ENCODE measurements at places on chromosomes 6 and 20.
A peak's percentile ranks its signal among the peaks of the same experiment; 100 is the strongest.

GRCh38 chr20:43363506-43363905 is 94.2 kb upstream of the SRSF6 start:
- no peak for DNase-seq

GRCh38 chr20:4007383-4008025 is 7.9 kb downstream of the RNF24 start:
- DNase-seq: no peak

- DNase-seq: no peak
Measured at GRCh38 chr6:2804516-2804915, 37.1 kb downstream of the SERPINB1 start.

DNA sequence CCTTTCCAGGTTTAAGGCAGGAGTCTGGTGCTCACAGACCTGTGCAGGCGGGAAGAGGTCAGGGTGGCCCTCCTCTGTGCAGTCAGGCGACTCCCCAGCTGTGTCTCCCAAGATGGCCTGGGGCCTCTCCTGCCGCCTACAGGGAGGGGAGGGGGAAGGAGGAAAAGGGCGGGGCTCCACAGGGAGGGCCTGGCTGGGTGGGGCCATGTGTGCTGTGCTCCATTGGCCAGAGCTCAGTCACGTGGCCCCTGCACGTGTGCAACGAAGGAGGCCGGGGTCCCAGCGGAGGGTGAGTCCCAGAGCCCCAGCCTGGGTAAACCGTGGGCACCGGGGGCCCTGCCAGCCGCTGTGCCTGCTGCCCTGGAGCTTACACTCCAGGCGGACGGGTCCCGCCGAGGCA is 211.6 kb downstream of the ZDHHC14 start:
- DNase-seq: no peak

GRCh38 chr6:134376785-134377184 is 58.9 kb upstream of the SGK1 start:
- DNase-seq: no peak

DNA sequence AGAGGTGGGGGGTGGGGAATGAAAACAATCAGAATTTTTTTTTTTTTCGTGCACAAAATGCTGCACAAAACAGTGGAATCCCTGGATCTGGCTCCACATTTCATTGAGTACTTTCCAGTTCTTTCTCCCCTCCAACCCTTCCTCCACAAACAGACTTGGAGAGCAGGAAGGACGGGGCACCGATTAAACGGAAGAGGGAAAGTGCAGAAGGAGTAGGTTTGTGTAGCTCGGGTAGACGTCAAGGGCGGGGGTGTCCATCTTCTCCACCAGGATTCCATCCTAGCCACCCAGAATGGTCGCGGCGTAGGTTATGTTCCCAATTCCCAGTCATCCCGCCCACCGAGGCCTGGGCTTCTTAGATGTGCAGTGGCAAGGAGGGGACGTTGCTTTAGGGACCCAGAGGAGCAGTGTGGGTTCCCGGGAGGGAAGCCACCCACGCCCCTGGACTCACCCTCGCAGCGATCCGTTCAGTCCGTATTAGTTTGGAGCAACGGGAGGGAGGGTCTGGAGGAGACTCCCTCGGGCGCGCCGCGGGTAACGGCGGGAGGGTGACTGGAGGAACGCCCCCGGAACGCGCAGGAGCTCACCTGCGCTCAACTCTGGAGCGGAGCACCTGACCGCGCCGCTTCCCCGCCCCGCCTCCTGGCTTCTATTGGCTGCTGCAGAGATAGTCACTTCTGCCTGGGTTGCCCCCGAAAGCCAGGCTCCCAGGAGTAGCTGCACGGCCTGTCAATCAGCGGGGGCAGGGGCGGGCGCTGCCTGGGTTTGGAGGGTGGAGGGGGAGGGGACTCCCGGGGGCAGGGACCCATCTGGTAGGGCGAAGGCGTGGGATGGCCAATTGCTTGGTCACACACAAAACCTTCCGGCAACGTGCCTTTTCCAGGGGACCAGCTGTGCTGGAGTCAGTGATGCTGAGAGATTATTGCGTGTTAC is at the start of gene ENPP5:
ENPP5 (minus strand) TSS at position 624 of the 933 bp plus-strand sequence. CDS start 2,718 bp downstream, outside the sequence.
- DNase-seq: no peak

GRCh38 chr6:158019416-158019815 is 37.8 kb downstream of the SYNJ2 start:
- DNase-seq: no peak

- DNase-seq: no peak
Measured at GRCh38 chr20:2279253-2279779, 16.5 kb upstream of the TGM3 start.

DNA sequence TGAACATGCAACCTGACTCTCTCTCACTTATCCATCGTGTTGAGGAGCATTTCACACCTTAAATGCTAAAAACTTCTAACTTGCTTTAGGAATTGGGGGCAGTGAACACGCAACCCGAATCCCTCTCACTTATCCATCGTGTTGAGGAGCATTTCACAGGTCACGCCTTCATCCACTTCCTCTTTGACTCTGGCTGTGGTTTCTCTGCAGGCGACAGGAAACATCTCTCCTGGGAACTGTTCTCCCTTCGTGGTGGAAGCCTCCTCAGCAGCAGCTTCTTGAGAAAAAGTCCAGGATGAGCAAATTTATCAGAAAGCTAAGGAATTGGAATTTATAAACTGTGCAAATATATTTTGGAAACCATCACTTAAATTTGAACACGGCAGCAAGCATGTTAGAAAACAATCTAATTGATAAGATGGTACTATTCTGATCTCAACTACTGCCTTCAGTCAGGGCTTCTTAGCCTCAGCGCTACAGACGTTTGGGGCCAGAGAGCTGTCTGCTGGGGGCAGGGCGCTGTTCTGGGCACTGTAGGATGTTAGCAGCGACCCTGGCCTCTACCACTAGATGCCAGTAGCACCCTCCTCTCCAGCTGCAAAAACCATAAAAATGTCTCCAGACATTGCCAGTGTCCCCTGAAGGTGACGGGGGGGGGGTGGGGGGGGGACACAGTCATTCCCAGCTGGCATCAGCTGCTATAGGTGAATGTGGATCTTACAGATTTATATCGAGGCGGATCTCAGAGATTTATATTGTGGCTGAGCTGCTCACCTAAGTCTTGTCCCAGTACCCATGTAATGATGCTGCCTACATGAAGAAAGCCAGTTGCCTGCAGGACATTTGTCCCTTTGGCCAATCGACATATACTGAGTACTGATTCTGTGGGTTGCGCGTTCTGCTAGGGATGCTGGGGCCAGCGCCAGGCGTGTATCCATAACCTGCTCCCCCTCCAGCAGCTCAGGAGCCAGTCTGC is 26.2 kb downstream of the CTCFL start:
- no peak for DNase-seq

DNA sequence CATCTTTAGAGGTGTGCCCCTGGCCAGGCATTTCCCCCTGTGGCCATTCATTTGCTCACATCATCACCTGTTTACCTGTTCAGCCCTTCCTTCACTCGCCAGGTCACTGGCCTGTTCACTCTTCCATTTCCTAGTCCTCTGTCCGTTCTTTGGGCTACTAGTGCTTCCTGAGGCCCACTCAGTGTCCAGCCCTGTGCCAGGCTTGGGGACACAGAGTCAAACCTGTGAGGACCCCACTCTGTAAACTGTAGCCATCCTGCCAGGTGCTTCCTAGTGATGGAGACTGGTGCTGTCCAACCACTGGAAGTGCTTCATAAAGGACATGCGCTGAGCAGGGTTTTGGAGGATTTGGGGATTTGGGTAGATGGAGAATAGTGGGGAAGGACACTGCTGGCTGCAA is 3.5 kb downstream of the DLGAP4 start:
- no peak for DNase-seq

GRCh38 chr6:160215232-160215631 is 43.4 kb downstream of the SLC22A2 start:
- DNase-seq: no peak

GRCh38 chr6:56984361-56984760 is 29.5 kb downstream of the BEND6 start:
- peak; percentile 54 for DNase-seq

DNA sequence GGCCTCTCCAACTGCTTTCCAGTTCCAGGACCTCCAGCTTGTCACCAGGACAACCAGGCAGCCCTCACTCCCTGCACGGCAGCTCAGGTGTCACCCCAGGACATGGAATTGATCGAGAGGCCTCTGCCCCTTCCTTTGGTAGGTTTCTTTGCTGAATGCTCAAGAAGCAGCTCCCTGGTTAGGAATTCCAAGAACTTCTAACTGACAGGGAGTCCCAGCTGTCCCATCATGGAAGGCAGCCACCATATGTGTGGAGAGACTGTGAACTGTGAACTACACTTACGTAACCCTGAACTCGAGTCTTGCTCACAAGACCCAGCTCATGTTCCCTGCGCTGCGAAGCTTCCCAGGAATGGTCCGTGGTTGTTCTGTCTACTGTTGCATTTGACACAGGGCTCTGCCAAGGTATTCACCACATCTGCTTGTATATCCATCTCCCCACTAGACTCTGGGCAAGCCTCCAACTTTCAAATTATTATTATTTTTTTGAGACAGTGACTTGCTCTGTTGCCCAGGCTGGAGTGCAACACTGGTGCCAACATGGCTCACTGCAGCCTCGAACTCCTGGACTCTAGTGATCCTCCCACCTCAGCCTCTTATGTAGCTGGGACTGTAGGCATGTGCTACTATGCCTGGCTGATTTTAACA is 35.7 kb downstream of the MGME1 start:
- DNase-seq: no peak
